CD4-positive, alpha-beta T cell treated with Interleukin-1 beta for 1 hour (primary cell): ENCODE measurements at places on chromosomes 13 and 19.

- DNase-seq = no peak
Observed at GRCh38 chr13:23705583-23705982, 135.4 kb downstream of the TNFRSF19 start.

DNA sequence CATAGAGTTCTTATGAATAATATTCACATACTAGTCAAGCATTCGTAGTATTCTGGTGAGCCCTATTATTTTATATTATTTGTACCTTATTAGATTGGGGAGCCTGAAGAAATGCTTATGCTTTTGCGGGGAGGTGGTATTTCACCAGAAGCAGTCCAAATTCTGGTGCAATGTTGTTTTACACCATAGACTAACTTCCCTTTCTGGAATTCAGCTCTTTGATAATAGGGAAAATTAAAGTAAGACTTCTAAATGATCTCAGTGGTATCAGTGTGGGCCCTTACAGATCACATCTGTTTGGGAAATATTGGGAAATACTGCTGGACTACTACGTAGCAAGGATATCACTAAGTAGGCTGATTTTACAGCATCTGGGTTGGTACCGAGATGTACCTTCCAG is 34.2 kb downstream of the KCTD12 start:
- no peak for DNase-seq

DNA sequence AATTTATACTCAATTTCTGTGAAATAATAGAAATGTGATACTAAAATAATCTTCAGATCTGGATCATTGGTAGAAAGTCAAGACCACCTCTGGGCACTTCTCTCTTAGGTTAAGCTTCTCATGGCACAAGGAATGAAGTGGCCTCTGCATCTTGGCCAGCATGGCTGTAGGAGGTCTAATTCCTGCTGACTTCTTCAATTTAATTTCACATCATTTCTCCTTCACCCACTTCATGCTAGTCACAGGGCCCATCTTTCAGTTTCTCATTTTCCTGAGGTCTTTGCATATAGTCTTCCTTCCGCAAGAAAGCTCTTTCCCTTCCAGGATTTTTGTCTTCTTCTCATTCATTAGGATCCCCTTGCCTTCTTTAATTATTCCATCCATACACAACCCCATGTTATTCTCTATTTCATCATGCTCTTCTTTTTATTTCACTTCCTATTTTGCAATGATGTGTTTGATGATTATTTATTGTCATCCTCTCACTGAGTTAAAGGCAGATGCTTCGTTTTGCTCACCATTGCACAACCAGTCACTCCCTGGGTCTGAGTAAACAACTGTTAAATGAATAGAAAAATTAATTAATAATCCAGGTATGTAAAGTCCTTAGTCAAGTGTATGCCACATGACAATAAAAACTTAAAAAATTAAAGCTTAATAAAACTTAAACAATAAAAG is 397.4 kb downstream of the SPRY2 start:
- DNase-seq = no peak

DNA sequence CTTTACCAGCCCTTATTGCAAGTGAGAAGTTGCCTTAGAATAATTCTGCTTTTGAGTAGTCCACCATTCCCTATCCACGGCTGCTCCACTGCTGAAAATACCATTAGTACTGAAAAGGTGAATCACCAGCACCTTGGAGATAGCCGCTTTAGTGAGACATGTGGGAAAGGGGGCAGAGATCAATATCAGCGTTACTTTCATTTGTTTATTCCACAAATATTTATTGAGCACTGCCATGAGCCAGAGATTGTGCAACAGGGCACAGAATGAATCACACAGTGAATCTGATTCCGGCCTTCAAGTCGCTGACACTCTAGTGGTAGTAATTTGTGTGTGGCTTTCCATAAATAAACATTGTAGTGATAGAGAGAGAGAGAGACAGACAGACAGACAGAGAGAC is 31.5 kb upstream of the MYO16 start:
- DNase-seq = no peak

DNA sequence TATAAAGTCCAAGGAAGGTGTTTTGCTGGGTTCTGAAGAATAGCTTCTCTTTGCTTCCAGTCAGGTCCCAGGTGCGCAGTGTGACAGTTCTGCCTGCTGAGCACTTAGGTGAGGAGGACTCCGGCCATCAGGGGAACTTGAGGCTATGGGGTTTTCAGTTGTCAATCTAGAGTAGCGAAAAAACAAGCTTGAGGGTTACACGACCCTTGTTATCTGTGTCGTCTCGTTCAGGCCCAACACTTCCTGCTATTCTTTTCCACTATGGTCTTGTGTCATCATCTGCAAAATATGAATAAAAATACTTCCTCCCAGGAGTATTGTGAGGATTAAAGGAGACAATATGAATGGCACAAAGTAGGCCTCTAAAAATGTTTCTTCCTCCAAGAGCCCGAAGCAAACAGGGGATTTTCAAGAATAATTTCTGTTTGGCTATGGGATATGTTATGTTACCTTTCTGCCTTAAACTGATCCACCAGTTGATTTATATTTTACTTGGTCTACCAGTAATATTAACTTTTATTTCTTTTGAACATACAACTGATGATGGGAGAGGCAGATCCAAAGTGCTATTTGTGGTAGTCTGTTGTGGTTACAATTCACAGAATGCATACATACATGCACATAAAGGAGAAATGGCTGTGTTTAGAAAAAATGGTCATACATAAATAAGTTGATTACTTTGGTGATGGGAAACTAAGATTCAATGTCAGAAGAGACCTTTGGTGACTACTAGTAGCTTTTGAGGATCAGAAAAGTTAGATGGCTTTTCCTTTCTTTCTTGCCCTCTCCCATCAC is 40.5 kb upstream of the RCBTB2 start:
- DNase-seq = no peak

DNA sequence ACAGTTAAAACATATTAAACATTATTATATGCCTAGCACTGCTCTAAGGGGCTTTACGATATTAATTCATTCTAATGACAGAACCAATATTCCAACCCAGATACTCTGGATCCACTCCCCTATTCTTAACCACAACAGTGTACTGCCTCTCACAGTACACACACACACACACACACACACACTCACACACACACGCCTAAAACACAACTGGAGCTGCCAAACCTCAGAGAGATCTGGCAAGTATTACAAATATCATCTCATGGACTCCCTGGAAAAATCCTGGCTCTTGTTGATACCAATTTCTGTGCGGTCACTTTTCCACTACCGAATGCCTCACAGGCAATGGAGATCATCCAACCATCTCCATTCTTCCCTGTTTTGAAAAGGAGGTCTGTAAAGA is 1.3 kb downstream of the ZNF780A start:
- peak; percentile 5 for DNase-seq

GRCh38 chr19:8681345-8682029 is 17.1 kb downstream of the ACTL9 start:
- DNase-seq = no peak

- DNase-seq = no peak
Observed at GRCh38 chr19:6047741-6048251, 62.5 kb downstream of the RFX2 start.

GRCh38 chr13:79079351-79079839 is 326.7 kb downstream of the RBM26 start:
- no peak for DNase-seq

DNA sequence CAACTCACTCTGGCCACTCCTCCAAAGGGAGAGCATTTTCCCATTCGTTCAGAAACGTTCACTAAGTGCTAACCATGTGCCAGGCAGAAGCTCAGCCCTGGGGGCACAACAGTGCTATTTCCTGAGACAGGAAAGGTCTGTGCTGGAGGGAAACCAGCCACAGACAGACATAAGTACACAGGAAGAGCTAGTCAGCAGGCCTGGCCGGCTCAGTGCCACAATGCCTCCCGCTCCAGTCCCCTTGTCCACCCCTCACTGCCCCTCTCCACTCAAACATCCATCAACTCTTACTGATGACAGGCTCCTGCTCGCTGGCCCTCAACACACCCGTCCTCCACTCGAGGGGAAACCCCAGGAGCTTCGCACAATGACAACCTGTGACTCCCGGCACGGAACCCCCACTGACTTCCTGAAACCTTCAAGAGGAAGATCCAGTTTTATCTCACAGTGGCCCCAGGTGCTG is 11.3 kb upstream of the PLA2G4C start:
- no peak for DNase-seq

DNA sequence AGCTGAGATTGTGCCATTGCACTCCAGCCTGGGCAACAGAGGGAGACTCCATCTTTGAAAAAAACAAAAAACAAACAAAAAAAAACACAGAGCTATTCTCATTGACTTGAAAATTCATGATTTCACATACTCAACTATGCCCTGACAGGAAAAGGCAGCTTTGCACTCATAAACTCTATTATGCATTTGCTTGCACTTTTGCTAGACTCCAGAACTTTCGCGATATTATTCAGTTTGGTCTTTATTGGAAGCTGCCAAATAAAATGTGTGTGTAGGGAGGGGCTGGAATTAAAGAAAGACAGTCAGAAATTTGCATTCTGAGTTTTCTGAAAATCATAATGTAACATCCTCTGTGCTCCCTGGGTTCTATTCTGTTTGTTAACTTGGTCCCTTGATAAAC is 635.1 kb upstream of the KLF12 start:
- DNase-seq = no peak

DNA sequence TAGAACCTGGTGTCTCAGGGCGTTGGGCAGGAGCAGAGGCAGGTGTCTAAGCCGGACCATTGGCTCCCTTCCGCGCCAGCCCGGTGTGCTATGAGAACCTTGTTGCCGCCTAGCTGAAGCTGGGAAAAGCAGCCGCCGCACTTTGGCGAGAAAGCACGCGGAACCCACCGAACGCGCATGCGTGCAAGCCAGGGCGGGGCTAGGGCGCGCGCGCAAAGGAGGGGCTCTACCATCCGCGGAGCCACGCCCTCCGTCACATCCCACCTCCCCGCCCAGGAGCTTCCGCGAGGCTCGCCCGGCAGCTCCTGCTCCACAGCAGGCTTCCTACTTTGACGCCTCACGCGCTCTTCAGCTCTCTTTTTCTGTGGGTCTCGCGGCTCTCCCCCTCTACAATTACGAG is 51.3 kb downstream of the WDR87 start:
- peak; percentile 32 for DNase-seq

DNA sequence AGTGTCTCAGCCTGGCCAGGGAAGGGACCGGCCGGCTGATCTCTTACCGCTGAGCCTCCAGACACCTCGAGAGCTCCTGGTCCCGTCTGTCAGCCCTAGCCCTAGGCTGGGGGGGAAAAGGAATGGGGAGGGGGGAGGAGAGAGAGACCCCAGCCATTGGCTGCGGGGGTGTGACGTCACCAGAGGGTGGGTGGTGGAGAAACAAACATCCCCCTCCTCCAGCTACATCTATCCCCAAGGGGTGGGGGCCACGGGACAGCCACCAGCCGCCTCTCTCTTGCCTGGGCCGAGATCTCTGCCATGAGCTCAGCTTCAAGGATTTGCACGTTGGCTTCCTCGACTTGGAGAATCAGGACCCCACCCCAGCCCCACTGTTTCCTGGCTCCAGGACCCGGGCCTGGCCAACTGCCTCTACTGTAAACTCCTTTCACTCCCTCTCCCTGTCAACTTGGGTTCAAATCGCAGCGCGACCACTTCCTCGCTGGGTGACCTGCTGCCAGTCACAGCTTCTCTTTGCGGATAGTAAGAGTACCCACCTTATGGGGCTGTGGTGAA is at the start of gene PRX:
Gene PRX (minus strand): TSS at position 88 of the 555 bp plus-strand sequence. CDS start 5,446 bp downstream, outside the sequence.
- DNase-seq = no peak

DNA sequence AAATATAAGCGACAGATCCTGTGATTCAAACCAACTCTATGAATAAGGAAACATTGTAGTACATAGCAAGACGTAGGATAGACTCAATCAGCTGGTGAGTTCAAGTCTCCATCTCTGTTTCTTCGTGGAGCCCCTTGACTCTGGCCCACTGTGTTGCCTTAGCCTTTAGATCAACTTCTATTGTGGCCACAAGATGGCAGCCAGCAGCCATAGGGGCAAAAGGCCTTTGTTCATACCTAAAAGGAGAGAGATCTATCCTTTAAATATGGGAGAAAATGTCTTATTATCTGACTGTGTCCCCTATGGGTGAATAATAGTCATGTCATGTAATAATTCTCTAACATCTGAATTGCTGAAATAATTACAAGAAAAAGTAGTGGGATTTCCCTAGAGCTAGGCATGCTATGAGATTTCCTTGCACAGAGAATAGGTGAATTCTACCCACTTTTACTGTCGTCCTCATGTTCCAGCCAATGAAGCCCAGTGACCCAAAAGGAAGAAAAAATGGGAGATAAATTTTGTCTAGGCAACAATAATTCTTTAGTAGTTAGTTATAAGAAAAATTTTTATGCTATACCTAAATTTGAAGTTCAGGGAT is 129.4 kb downstream of the PCDH20 start:
- no peak for DNase-seq

GRCh38 chr19:40286235-40286970 is 1.3 kb upstream of the AKT2 start:
- DNase-seq = no peak

DNA sequence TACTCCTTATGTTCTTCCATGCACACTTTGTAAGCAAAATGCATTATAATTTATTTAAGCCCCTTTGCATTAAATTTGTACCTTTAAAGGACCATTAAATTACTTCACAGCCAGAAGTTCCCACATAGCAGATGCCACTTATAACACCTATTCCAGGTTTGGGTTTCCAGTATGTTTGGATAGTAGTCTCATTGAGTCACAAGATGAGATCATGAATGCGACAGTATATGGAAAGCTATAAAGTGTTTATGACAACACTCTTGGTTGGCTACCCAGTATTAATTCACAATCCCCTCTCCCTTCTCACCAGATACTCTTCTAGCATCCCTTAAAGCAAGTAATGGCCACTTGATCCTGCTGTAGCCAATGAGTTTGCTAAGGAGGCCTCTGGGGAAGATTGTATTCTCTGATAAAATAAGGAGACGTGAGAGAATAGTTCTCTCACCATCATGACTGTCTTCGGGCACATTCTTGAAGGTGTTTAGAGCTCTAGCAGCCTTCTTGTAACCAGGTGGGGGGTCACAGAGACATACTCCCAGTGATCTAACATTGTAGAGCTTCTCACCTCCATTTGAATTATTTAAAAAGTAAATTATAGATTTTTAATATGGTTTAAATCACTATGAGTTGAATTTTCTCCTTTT is 2.8 kb upstream of the LHFPL6 start:
- no peak for DNase-seq

DNA sequence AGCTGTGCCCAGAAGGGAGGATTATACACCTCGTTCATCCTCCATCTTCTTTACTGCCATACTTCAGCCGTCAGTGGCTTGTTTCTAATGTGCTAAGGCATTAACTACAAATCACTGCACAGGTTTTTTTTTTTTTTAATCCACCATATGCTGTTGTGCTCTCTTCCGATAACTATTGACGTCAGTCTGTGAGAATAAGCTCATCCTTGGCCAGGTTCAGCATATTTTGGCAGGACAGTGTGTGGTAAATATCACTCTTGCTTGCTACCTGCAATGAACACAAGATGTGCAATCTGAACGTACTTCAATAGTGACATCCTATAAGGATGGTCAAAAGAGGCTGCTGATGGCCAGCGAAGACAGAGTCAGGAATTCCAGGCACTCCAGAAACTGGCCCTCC is 2030.7 kb upstream of the PCDH20 start:
- no peak for DNase-seq
